ENCODE measurements at places on chromosomes 3 and 15.

DNA sequence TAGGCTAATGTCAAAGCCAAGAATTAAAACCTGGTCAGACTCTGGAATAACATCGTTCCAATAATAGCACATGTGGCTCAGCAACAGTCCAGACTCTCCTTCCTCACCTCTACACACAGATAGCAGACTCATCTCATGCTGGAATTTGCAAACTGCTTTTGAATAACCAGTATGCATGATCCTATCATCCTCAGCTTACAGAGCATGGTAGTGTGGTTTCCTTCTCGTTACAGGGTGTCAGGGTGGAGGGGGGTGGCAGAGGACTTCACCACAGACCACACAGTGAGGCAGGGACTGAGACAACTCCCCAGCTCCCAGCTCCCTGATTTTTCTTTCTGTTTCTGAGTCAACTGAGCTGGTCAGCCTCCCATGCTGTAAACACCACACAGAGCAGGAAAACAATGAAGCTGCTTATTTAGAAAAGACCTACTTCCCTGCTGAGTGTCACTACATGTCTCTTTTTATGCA lies 101.6 kb downstream of the RPL22L1 start:
- DNase-seq, result no peak

DNA sequence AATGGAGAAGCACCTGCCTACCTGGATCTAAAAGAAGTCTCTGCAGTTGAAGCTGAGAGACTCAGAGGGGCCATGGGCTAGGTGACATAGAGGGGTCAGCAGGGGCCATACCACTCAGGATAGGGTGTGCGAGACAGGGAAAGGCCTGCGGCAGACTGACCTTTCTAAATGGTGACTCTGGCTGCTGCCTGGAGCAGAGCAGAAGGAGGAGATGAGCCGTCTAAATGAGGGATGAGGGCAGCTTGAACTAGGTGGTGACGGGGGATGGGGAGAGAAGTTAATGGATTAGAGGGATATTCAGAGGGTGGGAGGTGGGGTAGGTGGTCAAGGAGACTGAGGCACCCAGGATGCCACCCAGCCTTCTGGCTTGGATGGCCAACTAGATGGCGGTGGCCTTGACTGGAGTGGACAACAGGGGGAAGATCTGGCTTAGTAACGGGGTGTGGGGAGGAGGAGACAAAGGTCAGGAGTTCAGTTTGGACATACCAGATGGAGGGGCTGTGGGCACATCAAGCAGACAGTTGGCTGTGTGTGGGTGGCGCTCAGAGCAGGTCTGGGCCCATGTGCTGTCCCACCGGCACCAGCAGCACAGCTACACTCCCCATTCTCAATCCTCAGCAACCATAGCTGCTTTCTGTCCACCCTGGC lies 3.2 kb upstream of the ITIH1 start:
- no peak for DNase-seq

DNA sequence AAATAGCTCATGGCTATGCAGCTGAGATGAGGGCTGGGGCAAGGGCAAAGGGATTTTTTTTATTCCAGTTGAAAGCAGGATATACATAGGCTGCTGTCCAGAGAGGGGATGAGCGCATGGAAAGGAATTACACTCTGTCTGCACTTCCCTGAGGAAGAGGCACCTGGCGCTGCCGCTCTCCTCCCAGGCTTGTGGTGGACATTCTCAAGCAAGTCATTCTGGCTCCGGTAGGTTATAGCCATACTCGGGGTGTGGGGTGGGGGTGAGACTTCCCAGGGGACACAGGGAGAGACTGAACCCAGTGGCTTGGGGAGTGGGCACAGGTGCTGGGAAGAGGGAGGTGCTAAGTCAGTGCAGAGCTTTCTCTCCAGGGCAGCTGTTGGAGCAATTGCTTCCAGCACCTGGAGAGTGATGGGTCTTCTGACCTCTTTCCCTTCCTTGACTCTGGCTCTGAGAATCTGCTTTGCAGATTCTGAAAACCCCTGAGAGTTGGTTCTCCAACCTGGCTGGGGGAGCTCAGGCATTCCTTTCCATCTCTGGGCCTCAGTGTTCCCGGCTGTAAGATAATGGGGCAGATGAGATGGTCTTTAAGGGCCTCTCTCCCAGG lies 24.3 kb downstream of the CYP8B1 start:
- DNase-seq, result no peak

- no peak for DNase-seq
These were observed 430.6 kb downstream of the FOXP1 start for GRCh38 chr3:71152892-71153265.

GRCh38 chr3:143001034-143001368 lies 369 bp upstream of the U2SURP start:
- DNase-seq, result no peak

DNA sequence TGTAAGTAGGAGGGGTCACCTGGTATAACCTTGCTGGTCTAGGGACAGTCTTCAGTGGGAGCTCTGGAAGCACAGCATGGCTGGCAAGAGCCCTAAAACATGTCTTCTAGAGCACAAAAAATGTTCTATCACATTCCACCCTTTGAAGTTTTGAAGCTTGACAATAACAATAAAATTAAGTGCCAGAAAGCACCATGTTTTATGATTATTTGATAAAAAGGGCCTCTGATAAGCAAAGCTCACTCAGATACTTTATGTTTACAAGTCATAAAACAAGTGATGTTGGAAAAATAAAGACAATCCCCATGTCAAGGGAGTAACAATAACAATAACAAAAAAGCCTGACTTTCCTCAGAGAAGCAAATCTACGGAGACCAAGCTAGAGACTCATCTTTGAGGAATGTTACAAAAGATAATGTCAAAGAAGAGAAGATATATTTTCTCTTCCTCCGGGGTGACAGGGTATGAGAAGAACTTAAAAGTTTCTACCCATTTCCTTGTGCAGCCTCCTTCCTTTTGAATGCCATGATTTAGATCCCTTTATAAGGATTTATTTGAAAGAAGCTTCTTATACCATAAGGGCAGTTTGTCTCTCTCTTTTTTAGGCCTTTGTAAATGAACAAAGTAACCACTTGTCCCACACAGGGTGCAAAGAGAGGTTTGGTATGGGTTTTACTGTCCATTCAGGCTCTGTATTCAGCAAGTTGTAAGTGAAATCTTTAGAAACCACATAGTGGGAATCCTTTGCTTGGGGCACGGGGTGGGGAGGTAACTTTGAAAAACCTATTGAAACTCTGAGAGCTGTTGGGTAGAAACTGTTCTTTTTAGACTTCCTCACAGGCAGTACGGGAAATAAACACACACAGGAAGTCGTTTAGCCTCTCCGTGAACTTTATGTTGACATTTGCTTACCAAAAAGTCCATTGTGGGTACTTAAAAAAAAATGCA lies 109.6 kb upstream of the RBMS3 start:
- DNase-seq, result no peak

DNA sequence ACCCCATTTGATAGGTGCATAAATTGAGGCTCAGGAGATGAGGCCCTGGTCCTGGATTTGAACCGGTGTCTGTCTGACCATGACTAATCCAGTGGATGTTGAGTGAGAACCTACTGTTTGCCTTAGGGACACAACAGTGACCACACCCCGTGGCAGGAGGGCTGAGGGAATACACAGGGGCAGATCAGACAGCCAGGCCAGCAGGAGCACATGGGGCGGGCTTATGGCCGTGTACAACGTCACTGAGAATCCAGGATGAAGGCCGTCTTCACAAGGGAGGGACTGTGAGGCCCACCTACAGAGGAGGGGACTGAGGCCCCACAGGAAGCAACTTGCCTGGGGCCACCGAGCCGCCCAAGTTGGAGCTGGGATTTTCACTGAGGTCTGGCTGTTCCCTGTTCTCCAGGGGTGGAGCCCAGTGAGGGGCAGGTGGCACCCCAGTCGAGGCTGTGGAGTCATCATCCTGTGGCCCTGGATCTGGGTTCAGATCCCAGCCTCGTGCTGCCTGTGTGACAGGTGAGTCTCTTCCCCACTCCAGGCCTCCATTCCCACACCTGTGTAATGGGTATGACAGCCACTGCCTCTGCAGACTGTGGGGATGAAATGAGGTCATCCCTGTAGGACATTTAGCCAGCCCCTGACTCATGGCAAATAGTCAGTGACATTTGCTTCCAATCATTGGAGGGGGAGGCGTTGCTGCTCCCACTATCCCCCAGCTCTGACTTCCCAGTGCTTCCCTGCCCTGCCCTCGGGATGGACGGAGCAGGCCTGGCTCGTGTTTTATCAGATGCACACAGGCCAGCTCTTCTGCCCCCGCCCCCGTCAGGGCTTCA lies 6.3 kb upstream of the PLXND1 start:
- DNase-seq, result no peak

All from NCI-H460 (cell line).